ENCODE measurements at places on chromosomes 12 and 14. TPM values are rescaled to one million over a fixed set of nuclear protein-coding genes. Genes with fewer than 3 reads are reported as not detected.

DNA sequence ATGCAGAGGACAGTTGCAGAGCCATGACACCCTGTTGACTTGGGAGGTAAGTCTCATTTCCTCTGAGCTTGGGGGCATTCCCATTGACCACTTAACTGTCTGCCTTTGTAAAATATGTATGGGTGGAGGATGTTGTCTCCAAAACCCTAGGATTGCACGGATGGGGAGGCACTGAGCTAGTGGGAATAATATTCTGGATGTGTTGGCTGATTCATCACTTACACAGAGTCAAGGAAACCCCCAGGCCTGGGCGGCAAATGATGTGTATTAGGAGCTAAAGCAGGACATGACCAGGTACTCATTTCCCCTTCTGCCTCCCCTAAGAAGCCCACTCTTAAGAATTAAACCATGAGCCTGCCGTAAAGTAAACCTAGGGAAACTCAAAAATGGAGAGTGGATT, 319.4 kb downstream of the VRK1 start:
- H3K27ac ChIP-seq = no peak overlapping the region
- no peaks in the 10 kb centered on the region for H3K36me3 ChIP-seq
- no peaks in the 10 kb centered on the region for H3K27me3 ChIP-seq
- no peaks in the 10 kb centered on the region for H3K4me1 ChIP-seq

GRCh38 chr12:53805067-53805466, 53.3 kb upstream of the CISTR start:
- no peaks in the 10 kb centered on the region for H3K36me3 ChIP-seq
- no peak overlapping the region for H3K27ac ChIP-seq
- peaks cover 100% of the 10 kb centered on the region for H3K27me3 ChIP-seq

DNA sequence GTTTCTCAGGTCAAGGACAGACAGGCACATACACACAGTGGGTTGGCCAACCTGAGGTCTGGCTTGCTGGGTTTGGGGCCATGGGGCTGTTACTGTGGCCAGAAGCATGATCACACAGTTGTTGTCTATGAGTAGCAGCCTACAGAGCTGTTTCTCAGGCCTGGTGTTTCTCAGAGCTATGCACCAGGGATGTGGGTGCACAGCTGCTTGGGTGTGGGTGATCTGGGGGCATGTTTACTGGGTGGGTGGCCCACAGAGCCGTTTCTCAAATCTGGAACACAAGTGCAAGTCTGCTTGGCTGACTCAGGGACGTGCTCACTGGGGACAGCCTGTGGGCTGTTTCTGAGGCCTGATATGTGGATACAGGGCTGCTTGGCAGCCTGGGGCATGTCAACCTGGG, 23.1 kb upstream of the PALS1 start:
- DNase-seq = no peak
- no peaks in the 10 kb centered on the region for H3K27me3 ChIP-seq
- H3K4me3 ChIP-seq = no peak overlapping the region
- H3K36me3 ChIP-seq = no peaks in the 10 kb centered on the region
- H3K27ac ChIP-seq = no peak overlapping the region
- H3K4me1 ChIP-seq = no peaks in the 10 kb centered on the region

DNA sequence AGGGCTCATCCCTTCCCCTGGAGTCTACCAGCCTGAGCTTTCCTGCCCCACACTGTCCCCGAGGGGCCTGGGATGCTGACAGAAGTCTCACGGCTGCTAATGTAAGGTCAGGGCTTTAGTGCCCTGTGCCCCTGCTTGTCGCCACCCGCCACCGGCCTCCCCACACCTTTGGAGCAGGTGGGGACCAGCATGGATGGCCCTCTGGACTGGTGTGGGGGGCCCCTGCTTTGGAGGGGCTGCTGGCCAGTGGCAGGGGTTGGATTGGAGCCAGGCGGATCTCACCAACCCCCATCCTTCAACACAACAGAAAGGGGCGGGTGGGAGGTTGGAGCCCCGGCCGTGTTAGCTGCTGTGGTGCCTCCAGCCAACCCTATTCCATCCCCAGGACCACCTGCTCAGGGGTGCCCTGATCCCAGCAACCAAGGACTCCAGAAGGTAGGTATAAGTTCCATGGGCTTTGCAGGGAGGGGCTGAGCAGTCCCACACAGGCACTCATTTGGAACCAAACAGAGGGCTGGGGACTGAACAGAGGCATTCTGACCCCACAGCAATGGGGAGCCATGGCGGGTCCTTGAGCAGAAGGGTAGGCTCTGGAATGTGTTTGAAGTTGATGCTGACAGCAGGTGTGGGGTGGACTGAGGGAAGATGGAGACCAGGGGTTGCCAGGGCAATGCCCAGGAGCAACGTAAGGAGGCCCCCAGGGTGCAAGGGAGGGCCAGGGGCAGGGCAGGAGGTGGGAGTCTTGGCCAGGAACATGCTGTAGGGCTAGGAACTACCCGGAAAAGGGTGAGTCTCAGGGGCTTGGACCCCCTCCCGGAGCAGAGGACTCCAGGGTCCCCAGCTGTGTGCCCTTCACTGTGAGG, 145.1 kb upstream of the C14orf180 start:
- no peaks in the 10 kb centered on the region for H3K36me3 ChIP-seq
- peaks cover 17% of the 10 kb centered on the region for H3K4me1 ChIP-seq
- DNase-seq = no peak
- no peak overlapping the region for H3K4me3 ChIP-seq
- no peaks in the 10 kb centered on the region for H3K27me3 ChIP-seq

GRCh38 chr12:113762882-113763816, 203.0 kb downstream of the RBM19 start:
- H3K27ac ChIP-seq = no peak overlapping the region
- no peak for DNase-seq
- no peaks in the 10 kb centered on the region for H3K36me3 ChIP-seq
- no peaks in the 10 kb centered on the region for H3K27me3 ChIP-seq
- H3K4me3 ChIP-seq = no peak overlapping the region
- H3K4me1 ChIP-seq = peaks cover 24% of the 10 kb centered on the region

- no peaks in the 10 kb centered on the region for H3K36me3 ChIP-seq
- H3K27me3 ChIP-seq = no peaks in the 10 kb centered on the region
- H3K4me1 ChIP-seq = no peaks in the 10 kb centered on the region
- H3K4me3 ChIP-seq = no peak overlapping the region
Observed at GRCh38 chr12:60535363-60535762, 939.5 kb downstream of the SLC16A7 start.

DNA sequence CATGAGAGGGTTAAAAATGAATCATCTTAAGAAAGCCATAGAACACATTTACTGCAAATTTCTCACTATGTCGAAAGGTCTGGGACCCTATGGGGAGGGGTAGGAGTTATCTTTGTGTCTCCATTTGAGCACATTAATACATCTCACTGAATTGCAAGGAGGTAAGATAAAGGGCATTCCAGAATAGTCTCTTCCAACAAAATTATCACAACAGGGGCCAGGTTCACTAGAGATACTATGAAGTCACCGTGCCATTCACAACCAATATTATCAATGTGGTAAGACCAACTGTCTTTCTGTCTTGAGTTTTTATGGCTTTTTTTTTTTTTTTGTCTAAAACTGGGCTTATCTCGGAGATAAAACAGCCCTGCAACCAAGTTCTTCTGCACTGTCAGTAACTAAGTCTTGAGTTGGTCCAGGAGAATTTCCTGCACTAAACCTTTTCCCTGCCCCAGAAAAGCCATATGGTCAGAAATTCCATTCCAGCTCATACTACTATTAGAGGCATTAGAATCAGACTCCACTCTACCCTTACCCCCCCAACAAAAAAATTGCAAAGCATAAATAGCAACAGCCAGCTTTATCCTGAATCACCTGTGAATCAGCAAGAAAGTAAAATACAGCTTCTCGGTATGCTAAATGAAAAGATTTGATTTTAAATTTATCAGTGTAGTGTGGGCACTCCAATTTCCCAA, 79.7 kb downstream of the PTPRR start:
- no peaks in the 10 kb centered on the region for H3K36me3 ChIP-seq
- no peak overlapping the region for H3K4me3 ChIP-seq
- no peak overlapping the region for H3K27ac ChIP-seq
- no peaks in the 10 kb centered on the region for H3K4me1 ChIP-seq

- no peak overlapping the region for H3K27ac ChIP-seq
- DNase-seq = no peak
- no peaks in the 10 kb centered on the region for H3K4me1 ChIP-seq
- H3K27me3 ChIP-seq = no peaks in the 10 kb centered on the region
- H3K36me3 ChIP-seq = no peaks in the 10 kb centered on the region
- H3K4me3 ChIP-seq = no peak overlapping the region
Observed at GRCh38 chr14:104739026-104739425, 13.9 kb upstream of the SIVA1 start.

DNA sequence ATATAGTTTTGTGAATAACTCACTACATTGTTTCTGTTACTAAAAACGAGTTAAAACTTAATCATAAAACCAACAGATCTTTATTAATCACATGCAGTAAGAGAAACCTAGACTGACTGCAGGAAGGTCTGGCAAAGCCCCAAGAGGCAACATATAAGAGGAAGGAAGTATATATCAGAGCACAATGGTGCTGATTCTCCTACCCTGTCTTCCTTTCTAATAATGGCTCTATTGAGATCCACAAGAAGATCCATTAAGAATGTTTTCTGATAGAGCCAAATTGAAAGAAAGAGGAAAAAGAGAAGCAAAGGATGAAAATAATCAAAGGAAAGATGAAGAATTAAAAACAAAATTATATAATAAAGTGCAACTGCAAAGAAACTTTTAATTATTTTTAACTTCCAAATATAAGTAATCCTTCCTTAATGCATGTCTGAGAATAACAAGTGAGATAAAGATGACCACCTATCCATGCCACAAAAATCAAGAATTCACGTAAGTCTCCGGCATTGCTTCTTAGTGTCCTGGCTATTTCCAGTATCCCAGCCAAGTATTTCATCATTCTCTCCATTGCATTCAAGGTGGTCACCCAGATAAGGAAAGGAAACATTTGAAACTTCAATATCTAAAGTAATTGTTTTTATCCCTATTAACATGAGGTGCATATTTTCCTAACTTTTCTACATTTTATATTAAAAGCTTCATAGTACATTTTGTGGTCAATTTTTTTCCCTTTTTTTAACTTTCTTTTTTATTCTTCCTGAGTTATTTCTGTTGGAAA, 62.2 kb downstream of the SOX5 start:
- peaks cover 20% of the 10 kb centered on the region for H3K36me3 ChIP-seq
- H3K27me3 ChIP-seq = no peaks in the 10 kb centered on the region
- no peak overlapping the region for H3K4me3 ChIP-seq
- no peak overlapping the region for H3K27ac ChIP-seq

- DNase-seq = no peak
- no peak overlapping the region for H3K27ac ChIP-seq
- no peaks in the 10 kb centered on the region for H3K36me3 ChIP-seq
- H3K27me3 ChIP-seq = no peaks in the 10 kb centered on the region
- no peaks in the 10 kb centered on the region for H3K4me1 ChIP-seq
Observed at GRCh38 chr12:79769860-79770485, 79.2 kb upstream of the PAWR start.

DNA sequence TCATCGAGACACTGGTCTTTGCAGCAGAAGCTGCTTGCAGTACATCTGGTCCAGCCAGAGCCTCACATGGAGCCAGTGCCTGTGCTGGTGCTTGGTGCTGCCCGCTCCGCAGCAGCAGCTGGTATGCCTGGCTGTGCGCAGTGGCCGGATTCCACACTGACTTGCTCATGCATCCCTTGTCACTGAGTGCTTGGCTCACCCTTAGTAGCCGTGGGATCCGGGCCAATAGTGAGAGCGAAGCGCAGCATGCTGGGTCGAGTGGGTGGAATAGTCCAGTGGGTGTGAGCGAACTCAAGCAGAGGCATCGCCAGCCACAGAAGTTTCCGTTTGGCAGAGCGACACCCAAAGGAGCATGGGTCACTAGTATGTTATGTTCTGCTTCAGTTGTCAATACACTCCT, 10.1 kb upstream of the FBXO33 start:
- H3K27ac ChIP-seq = no peak overlapping the region
- H3K4me3 ChIP-seq = no peak overlapping the region
- no peaks in the 10 kb centered on the region for H3K36me3 ChIP-seq
- DNase-seq = no peak

- DNase-seq = no peak
- no peaks in the 10 kb centered on the region for H3K36me3 ChIP-seq
Observed at GRCh38 chr14:51185180-51185579, 54.9 kb upstream of the TMX1 start.

- no peaks in the 10 kb centered on the region for H3K27me3 ChIP-seq
- no peaks in the 10 kb centered on the region for H3K36me3 ChIP-seq
- no peak overlapping the region for H3K27ac ChIP-seq
- no peak for DNase-seq
- H3K4me1 ChIP-seq = no peaks in the 10 kb centered on the region
Observed at GRCh38 chr12:56993346-56993745, 13.0 kb downstream of the ZBTB39 start.

DNA sequence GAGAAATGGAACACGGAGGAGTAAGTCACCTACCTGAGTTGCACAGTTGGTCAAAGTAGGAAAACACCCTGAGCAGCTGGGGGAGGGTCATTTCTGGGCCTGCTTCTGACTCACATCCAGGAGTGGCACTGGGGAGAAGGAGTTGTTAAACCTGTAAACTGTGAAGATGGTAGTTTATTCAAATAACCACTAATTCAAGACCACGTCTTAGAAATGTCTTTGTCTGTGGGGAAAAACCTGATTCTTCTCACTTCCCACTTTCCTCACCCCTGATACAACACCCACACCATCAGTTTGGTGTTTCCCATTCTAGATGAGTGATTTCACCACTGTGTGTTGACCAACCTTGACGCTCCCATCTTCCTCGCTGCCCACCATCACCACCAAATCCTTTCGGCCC, 207.1 kb downstream of the ANO4 start:
- H3K4me1 ChIP-seq = no peaks in the 10 kb centered on the region
- no peak for DNase-seq
- H3K27me3 ChIP-seq = no peaks in the 10 kb centered on the region
- H3K27ac ChIP-seq = no peak overlapping the region
- H3K36me3 ChIP-seq = no peaks in the 10 kb centered on the region
- no peak overlapping the region for H3K4me3 ChIP-seq

- peaks cover 7% of the 10 kb centered on the region for H3K4me1 ChIP-seq
- DNase-seq = no peak
- no peak overlapping the region for H3K4me3 ChIP-seq
- H3K27me3 ChIP-seq = no peaks in the 10 kb centered on the region
- H3K36me3 ChIP-seq = no peaks in the 10 kb centered on the region
Observed at GRCh38 chr12:77070800-77071449, 5.6 kb upstream of the E2F7 start.

- no peaks in the 10 kb centered on the region for H3K27me3 ChIP-seq
- H3K27ac ChIP-seq = no peak overlapping the region
- DNase-seq = no peak
- H3K4me3 ChIP-seq = no peak overlapping the region
- H3K36me3 ChIP-seq = no peaks in the 10 kb centered on the region
- H3K4me1 ChIP-seq = peaks cover 5% of the 10 kb centered on the region
Observed at GRCh38 chr14:32601906-32602305, 272.8 kb downstream of the AKAP6 start.

- no peaks in the 10 kb centered on the region for H3K36me3 ChIP-seq
- H3K4me1 ChIP-seq = peaks cover 23% of the 10 kb centered on the region
- no peak overlapping the region for H3K27ac ChIP-seq
- peak; percentile 65 for DNase-seq
Observed at GRCh38 chr14:69877492-69877891, 1.7 kb upstream of the SMOC1 start.

ALDH1L2 gene
- 0.13 TPM for total RNA-seq

KRT73 gene
- not detected for total RNA-seq

GPRC5D gene
- not detected for total RNA-seq

GSG1 gene
- not detected for total RNA-seq

SIX6 gene
- total RNA-seq = 1.4 TPM

OR10G3 gene
- total RNA-seq = not detected

DDX51 gene
- 15.5 TPM for total RNA-seq

CBX5 gene
- 232 TPM for total RNA-seq

DLGAP5 gene
- 313 TPM for total RNA-seq

KLRG1 gene
- 4.7 TPM for total RNA-seq

SLC6A13 gene
- total RNA-seq = not detected

KRT79 gene
- not detected for total RNA-seq

PRH1 gene
- 30.3 TPM for total RNA-seq

TAS2R42 gene
- not detected for total RNA-seq
